T-helper 1 cell (primary cell): ENCODE measurements at places on chromosomes 11 and 22.

DNA sequence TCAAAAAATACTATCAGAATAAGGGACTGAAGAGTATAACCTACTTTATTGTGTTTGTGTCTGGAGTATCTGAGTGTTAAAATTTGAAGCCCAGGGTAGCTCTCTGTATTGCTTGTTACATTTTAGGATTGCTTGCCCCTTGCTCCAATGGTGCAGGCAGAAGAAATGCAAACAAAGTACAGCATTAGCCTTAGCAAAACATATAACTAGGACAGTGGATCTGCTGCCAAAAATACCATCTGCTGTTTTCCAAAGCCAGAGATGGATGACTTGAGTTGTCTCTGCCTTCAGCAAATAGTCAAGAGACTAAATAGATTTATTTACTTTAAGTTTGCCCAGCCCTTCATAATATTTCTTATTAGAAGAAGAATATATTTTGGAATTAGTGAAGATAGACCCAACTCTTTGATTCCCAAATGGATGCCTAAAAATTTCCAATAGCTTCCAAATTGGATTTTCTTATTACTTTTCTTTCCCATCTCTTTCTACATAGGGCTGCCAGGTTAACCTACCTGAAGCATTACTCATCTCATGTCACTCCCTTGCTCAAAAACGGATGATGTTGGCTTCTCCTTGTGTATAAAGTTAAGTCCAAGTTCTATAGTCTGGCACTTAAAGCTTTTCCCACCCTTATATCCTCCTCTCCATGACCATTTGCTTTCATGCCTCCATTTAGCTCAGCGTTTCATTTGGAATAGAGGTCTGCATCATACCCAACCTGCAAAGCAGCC is 66.3 kb downstream of the LDLRAD3 start:
- DNase-seq = no peak

DNA sequence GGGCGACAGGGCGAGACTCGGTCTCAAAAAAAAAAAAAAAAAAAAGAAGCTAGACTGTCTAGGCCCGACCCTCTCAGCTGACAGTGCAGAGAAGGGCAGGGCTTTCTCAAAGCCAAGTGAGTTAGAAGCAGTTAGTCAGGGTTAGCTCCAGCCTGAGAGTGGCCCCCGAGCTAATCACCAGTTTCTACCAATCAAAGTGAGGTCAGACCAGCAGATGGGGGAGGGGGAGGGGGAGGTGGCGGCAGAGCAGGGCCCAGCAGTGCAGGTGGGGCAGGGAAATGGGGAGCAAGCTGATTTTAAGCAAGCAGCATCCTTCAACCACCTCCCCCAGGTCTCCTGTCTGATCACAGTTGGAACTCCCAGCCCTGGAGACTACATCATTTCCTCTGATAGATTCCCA is 55.3 kb upstream of the PRR5 start:
- DNase-seq = no peak

GRCh38 chr22:36435516-36436415 is 45.7 kb downstream of the TXN2 start:
- peak; percentile 70 for DNase-seq

GRCh38 chr22:35569916-35570315 is 29.3 kb downstream of the RASD2 start:
- DNase-seq = no peak

DNA sequence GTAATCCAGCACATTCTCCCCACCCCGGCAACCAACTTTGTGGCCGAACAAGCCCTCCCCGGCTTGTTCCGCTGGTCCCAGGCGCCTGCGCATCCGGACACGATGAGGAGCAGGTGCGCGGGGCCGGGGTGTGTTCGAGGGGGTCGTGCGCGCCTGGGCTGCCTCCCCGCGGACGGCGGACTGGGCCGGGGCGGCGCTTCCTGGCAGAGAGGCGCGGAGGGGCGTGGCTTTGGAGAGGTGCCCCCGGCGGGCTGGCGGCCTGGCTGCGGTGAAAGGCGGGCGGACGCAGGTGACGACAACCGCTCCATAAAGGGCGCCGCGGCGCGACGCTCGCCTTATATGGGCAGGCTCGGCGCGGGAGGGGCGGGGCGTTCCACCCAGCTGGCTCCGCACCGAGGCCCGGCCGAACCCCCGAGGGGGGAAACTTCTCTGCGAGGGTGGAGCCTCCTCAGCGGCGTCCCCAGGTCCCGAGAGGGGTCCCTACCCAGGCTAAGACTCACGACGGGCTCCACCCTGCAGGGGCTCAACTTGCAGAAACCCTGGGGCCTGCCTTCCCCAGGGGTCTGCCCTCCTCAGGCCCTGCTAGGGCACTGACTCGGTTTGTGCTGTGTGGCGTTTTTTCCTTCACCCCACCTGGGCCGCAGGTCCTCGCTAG is 26.4 kb downstream of the TXN2 start:
- DNase-seq = peak; percentile 95

GRCh38 chr11:69721106-69721505 is 17.3 kb upstream of the FGF19 start:
- DNase-seq = no peak

DNA sequence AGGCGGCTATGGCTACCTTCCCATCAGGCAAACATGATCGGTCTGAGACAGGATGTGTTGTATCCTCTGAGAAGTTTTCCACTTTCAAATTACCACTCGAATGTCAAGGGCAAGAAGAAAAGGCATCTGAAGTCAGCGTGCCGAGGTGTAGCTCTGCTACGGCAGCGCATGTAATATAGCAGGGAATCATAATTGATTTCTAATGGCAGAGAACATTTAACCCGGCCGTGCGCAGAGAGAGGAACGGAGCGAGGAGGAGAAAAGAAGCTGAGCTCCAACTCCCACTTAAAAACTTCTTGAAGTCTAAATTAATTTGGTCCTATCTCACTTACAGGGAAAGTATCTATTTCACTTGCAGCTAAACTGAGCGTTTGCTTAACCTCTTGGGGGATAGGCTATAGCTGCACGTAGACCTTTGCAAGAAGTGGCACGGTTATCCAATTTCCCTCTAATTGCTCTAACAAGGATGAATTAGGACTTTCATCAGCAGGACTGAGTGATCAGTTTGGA is 137.3 kb upstream of the KIRREL3 start:
- no peak for DNase-seq

DNA sequence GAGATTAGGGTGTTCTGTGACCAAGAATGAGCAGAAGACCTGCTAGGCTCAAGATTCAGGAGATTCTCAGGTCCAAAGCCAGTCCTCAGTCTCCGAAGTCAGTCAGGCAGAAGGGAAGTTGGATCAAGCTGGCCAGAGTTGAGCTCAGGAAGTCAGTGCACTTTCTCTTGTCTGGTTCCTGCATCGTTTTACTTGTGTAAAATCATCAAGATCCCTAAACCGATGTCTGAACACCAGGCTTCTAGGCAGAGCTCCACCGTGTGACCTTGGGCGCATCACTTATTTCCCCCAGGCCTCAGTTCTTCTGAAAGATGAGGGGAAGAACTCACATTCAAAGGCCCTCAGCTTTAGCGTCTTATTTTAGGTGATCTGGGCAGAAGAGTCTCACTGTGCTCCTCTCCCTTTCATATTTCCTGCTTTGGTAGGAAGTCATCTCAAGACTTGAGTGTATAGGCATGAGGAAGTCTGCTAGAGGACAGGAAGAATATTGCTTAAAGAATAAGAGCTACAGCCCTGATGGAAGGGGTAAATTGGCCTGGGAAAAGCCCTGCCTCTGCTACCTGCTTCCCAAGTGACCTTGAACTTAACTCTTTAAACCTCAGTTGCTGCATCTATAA is 20.2 kb downstream of the NF2 start:
- no peak for DNase-seq

GRCh38 chr11:60995798-60996197 is 24.3 kb downstream of the CD6 start:
- no peak for DNase-seq

DNA sequence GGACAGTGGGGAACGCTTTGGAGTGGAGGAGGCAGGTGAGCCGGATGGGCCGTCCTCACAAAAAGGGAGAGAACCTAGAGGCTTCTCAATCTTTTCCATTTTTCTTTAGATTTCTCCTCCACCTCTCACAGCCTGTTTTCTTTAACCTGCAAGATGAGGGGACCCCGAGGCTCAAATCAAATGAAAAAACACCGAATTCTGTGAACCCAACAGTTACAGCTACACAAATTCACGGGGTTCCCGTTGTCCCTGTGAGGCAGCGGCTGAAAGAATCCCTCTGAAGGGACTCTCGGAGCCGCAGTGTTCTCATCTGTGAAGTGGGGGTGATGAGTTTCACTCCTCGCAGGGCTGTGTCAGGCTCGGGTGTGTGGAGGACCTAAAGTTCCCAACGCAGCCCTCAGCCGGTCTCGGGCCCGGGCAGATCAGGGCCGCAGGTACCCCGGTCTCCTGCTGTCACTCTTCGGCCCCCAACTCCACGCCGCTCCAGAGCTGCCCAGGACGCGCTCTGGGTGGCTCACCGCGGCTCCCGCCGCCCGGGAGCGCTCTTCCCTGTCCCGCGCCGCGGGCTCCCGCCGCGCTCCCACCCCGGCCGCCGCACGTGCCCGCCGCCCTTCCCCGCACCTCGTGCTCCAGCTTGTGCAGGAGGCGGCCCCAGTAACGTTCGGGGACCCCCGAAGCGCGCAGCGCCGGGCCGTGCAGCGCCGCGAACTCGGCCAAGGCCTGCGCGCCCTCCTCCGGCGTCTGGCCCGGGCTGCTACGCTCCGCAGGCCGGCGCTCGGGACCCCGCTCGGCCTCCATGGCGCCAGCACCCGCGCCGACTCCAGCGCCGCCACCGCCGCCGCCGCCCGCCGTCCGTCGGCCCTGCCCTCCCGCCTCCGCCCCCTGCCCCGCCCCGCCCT is at the start of gene TTLL12:
TSS of gene TTLL12 (minus strand) at position 863 of the 899 bp plus-strand sequence. CDS start at position 798, 65 bp downstream.
- peak; percentile 47 for DNase-seq

DNA sequence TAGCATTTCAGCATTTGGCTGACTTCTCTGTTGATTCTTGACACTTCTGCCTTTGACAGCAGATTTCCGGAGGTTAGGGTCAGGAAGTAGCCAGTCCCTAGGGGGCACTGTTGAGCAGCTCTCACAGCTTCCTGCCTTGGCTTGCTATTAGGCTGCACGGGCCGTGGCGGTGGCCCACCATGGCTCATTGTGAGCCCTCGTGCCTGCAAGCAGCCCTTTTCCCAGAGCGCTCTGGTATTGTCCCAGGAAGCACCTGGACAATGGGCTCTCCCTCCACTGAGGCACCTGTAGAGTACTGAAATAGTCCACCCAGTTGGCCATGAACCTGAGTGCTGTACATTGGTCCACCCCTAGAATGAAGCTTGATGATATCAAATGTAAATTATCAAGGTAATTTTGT is 100.2 kb upstream of the GAL start:
- no peak for DNase-seq

GRCh38 chr11:10459029-10459970 is 4.2 kb downstream of the AMPD3 start:
- peak; percentile 61 for DNase-seq

GRCh38 chr11:131754671-131755070 is 384.3 kb downstream of the NTM start:
- no peak for DNase-seq

- no peak for DNase-seq
Measured at GRCh38 chr11:57762235-57762861, 746 bp downstream of the CTNND1 start.

- DNase-seq = no peak
Measured at GRCh38 chr22:45878051-45878781, 98.7 kb downstream of the WNT7B start.

- no peak for DNase-seq
Measured at GRCh38 chr11:127843483-127844396, 743.6 kb downstream of the ETS1 start.

GRCh38 chr22:21444701-21445436 is 22.3 kb upstream of the TMEM191C start:
- DNase-seq = no peak

- no peak for DNase-seq
Measured at GRCh38 chr22:44999687-45000086, 10.1 kb downstream of the PHF21B start.

DNA sequence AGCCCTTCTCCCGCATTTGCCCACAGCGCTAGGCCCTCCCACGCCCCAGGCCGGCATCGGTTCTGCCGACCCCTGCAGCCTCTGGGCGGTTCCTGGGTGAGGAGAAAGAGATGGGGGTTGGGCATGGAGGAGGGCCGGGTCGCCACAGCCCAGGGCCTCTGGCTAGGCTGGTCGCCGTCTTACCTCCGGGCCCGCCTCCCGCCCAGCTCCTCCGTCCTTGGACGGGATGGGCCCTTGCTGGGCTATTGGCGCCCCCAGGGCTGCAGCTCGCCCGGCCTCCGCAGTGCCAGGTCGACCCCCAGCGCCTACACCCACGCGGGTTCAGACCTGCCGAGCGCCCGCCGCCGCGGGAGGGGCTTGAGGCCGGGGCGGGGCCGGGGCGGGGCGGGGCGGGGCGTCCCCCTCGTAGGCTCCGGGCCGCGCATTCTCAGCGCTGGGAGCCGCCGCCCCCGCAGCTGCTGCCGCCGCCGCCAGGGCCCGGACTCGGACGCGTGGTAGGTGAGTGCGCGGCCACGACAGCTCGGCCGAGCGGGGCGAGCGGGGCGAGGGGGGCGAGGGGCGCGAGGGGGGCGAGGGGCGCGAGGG is at the start of gene CD151:
TSS of gene CD151 (plus strand) at position 424 of the 585 bp plus-strand sequence. CDS start 3,118 bp downstream, outside the sequence.
- DNase-seq = no peak

DNA sequence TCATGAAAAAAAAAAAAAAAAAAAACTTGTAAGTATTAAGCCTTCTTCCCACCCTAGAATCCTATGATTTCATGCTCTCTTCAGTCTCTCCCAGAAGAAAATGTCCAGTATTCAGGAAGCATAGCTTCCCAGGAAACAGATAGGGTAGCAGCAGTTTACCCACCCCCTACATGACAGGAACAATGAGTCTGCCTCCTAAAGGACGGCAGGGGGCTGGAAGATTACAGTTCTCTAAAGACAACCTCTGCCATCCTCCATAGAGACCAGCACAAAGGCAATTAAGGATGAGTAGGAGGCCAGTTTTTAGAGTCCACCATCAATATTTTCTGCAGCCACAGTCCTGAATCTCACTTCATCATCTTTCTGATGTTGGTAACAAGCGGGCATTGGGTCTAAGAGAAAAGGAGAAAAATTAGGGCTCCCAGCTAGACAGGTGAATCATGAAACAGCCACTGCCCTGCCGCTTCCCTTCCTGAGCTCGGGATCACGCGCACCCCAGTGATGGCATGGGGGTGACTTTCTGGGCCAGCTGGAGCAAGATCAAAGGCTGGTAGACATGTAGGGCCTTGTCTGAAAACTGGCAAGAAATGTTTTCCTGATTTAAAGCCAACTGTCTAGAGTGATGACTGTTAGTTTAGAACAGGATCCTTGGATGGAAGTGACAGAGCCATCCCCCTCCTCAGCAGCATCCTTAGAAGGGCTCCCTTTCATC is 322.8 kb downstream of the LARGE1 start:
- no peak for DNase-seq

DNA sequence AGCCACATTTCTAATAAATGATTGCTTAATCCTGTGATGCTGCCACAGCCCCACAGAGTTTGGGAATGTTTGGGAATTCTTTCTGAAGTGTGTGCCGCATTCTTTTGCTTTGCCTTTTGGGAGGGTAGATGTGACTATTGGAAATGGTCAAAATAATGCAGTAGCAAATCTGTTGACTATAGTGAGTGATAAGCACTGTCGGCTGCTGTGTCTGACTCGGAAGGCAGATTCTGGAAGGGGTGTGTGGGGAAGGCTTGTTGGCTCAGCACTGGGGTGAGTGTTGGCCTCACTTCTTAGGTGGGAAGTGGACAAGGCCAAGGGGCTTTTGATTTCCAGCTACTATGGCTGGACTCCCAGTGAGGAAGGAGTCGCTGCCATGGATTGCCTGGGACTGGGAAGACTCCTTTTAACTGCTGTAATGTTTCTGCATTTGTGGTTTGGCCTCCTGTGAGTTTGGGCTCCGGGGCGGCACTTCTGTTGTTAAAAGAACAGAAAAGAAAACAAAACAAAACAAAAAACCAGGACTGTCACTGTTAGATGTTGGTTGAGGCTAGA is 20.1 kb downstream of the ZBTB16 start:
- DNase-seq = no peak
